Naive B cell (primary cell): ENCODE measurements at places on chromosomes 1 and 21. TPM values are rescaled to one million over a fixed set of nuclear protein-coding genes. Genes with fewer than 3 reads are reported as not detected.
A peak's percentile ranks its signal among the peaks of the same experiment; 100 is the strongest.

- DNase-seq: no peak
These were observed 78.4 kb downstream of the UCK2 start for GRCh38 chr1:165905853-165906252.

GRCh38 chr1:95145493-95145892 is 28.3 kb downstream of the TLCD4 start:
- DNase-seq: peak; percentile 3

DNA sequence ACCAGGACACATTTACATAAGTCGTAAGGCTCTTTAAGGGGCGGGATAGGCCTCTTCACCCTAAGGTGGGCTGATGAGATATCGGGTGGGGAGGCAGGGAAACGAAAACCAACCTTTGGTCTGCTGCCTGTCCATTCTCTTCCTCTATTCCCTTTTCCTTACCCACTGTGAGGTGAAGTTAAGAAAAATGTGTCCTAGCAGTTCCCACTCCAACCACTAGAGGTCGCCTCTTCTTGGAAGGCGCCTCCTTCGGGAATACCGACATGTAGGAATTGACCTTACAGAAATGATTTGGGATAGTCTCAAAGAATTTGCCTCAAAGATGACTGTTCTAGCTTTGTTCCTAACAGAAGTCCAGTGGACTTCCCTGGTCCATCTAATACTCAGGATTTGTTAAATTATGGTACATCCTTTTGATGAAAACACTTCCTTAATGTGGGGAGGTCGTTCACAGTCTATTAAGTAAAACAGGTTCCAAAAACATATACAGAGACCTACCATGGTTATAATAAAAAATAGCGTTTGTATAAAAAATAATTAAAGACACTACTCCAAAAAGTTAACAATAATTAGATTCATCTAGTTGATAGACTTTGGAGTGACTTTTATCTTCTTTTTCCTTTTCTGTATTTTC is 14.1 kb downstream of the AZIN2 start:
- no peak for DNase-seq

DNA sequence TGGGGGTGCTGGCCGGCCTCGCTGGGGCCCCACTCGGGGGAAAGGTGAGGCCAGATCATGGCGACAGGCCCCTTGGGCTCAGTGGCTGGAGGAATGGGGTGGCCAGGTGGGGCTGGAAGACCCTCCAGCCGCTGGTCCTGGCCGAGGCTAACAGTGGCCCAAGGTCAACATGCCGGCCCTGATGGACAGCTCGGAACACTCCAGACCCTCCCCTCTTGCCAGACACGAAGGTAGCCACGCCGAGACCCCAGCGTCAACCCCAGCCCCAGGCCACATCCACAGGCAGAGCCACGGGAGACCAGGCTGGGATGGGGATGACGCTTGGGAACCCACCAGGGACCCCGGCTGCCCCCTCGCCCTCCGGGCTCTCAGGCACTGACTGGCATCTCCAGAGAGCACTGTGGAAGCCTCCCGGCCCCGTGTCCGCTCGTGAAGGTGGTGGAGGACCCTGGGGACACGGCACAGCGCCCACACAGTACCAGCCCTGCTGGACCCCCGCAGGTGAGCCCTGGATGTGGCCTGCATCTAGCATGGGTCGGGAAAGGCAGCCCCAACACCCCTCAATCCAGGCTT is 905 bp upstream of the C1QTNF12 start:
- no peak for DNase-seq

DNA sequence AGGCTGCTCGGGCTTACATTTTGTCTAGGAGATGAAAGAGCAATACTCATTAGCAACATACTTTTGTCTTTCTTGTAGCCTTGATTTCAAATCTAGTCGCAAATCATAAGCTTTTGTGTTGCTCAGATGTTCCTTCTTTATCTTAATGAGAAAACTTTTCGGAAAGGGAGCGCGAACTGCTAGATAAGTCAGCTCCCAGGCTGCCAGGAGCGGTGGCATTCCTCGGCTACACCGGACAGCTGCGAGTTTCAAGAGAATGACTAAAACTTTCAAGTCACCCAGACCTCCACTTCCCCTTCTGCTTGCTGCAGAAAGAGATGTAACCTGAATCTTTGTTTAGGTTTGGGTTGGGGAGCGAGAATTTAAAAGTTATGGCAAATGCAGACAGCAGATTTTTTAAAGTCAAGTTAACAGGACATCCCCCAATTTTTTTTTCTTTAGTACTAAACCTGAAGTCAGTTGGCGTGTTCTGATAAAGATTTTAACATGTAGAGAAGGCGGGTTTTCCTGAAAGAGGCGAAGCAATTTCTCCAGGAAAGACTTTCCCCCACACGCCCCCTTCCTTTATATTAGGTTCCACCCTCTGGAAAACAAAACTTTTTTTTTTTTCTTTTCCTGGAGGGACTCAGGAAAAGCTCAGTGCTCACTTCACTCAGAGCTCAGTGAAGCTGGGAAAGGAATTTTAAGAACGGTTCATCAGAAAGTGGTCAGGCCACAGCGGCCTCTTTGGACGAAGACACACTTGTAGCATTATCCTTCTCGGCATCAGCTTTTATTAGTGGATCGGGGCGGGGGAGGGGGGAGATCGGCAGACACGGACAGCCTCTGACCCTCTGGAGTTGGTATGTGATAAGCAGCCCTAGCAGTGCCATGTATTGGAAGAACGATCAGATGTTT is at the start of gene LHX8:
Gene LHX8 (plus strand): TSS at position 639 of the 897 bp plus-strand sequence. CDS start 2,227 bp downstream, outside the sequence.
- DNase-seq: no peak

GRCh38 chr1:68984289-68984688 is 487.4 kb upstream of the DEPDC1 start:
- no peak for DNase-seq

GRCh38 chr1:56533197-56533596 is 46.2 kb downstream of the PLPP3 start:
- no peak for DNase-seq

- no peak for DNase-seq
These were observed 329.3 kb downstream of the BARHL2 start for GRCh38 chr1:90387805-90388204.

DNA sequence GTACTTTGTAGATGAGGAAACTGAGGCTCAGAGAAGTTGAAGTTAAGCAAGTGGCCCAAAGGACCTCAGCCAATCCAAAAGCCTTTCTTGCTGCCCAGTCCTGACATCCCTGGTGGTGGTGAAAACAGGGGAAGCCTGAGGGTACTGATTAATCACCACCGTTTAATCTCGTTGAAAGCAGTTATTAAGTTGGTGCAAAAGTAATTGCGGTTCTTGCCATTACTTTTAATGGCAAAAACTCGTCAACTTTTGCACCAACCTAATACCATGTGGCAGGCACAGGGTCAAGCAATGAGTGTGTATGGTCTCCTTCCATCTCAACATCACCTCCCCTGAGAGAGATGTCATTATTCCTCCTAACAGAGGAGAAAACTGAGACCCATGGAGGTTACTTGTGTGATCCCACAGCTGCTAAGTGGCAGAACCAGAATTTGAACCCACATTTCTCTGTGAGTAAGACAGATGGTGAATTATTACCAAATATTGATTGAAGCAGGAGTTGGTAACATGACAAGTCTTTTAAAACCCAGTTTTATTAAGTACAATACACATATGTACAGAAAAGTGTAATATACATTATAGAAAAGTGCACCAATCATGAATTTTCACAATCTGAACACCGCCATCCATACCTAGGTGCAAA is 39.4 kb upstream of the GRHL3 start:
- DNase-seq: no peak

GRCh38 chr1:111778541-111779051 is 22.9 kb downstream of the DDX20 start:
- DNase-seq: no peak

SELP gene
- polyA plus RNA-seq: 1.6 TPM

AMY2A gene
- polyA plus RNA-seq: not detected

CYP2J2 gene
- 0.13 TPM for polyA plus RNA-seq

PADI1 gene
- not detected for polyA plus RNA-seq

LCE1F gene
- polyA plus RNA-seq: not detected

VPS26C gene
- 46.1 TPM for polyA plus RNA-seq

RIPPLY3 gene
- not detected for polyA plus RNA-seq

PLA2G2A gene
- not detected for polyA plus RNA-seq

LCE2C gene
- not detected for polyA plus RNA-seq

PTGFR gene
- not detected for polyA plus RNA-seq

GBP2 gene
- 12.8 TPM for polyA plus RNA-seq
